ENCODE measurements at places on chromosomes 11 and 22.

DNA sequence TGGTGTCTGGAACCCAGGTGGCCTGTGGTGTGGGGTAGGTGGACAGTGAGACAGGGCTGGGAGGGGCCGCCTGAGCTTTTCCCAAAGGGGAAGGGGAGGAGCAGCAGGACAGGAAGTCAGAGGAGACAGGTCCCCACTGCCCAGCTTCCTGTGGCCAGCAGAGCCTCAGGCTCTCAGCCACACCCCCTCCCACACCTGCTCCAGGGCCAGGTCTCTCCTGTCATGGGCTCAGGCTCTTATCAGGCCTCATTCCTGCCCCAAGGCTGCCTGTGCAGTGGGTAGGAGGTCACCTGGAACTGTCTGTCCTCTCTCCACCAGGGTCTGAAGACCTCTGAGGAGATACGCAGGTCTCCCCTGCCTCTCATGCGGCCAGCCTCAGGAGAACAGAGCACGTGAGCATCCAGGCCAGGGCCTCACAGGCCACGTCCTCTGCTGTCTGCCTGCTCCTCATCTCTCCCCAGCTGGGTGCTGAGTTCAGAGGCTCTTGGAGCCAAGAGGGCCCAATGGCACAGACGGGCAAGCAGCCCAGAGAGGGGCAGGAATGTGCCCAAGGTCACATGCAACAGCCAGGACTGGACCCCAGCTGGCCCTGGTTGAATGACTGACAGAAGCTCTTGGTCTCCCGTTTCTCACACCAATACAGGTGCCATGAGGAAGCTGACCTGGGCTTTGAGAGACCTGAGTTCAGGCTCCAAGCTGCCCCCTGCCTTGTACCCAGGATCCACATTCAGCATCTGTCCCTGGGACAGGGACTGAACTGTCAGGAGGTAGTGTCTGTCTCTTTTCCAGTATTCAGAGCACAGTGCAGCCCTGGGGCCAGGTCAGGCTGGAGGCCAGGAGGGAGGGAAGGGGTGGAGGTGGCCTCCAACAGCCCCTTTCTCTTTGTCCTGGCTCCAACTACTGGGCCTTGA, 16.7 kb downstream of the STARD10 start:
- DNase-seq = no peak

GRCh38 chr11:56271092-56271491, 2.9 kb upstream of the OR5T1 start:
- no peak for DNase-seq

DNA sequence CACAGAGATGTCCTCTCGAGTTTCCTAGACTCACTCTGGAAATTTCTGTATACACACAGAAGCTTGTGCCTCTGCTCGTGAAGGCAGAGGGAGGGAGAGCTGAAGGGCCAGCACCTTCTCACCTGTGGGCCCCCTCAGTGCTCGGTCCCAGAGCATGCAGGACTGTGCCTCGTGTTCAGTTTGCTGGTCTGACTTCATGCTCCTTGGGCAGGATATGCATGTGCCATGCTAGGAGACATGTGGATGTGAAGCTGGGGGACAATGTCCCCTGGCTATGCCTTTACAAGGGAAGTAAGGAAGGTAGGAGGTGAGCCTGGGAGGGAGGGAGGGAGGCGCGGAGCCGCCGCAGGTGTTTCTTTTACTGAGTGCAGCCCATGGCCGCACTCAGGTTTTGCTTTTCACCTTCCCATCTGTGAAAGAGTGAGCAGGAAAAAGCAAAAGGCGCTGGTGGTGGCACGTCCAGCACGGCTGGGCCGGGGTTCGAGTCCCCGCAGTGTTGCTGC, 22.6 kb downstream of the NEAT1 start:
- no peak for DNase-seq

GRCh38 chr22:22478470-22478869, 30.1 kb downstream of the ZNF280B start:
- DNase-seq = no peak

- DNase-seq = no peak
Measured at GRCh38 chr11:9923280-9923679, 259.4 kb downstream of the SWAP70 start.

- DNase-seq = no peak
Measured at GRCh38 chr11:65891219-65892136, 1.0 kb downstream of the CCDC85B start.

DNA sequence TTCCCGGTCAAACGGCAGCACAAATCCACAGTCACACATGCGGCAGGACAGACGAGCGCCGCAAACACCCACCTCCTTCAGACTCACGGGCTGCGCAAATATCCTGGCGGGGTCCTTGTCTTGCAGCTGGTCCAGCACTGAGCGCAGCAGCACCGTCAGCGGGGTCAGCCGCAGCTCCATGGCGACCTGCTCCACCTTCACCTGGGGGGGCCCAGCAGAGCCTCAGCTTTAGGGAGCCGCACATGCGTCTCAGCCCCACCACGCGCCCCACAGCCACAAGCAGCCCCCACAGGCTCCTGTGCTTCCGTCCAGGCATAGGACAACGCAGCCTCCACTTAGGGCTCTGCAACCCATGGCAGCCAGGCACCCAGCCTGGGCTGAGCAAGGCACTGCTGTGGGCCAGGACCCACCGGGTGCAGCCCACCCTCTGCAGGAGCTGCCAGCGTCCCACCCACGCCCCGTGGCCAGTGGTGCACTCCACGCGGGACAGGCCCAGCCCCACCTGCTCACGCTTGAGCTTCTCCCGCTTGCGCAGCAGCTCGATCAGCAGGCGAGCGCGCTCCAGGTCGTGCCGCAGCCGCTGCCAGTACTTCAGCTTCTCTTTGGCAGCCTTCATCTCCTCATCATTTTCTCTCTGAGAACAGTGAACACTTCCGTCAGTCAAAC, 29.1 kb downstream of the BRD1 start:
- no peak for DNase-seq

- no peak for DNase-seq
Measured at GRCh38 chr11:11081288-11081687, 223.4 kb upstream of the ZBED5 start.

DNA sequence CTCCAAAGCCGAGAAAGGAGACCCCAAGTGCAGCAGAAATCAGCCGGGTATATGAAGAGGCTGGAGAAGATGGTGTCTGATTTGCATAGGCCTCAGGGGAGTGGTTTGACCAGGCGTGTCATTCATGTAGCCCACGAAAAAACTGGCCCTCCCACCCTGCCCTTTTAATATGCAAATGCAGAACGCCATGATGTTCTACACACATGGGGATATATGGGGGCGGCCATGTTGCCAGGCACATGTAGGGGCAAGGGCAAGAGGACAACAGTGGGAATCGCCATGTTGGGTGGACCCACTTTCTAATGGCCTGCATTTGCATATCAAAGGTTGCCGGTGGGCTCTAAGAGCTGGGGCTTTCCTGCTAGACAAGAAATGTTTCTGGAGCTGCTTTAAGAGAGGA, 86.4 kb downstream of the ISX start:
- no peak for DNase-seq

- no peak for DNase-seq
Measured at GRCh38 chr22:44405661-44406060, 92.4 kb downstream of the RTL6 start.

DNA sequence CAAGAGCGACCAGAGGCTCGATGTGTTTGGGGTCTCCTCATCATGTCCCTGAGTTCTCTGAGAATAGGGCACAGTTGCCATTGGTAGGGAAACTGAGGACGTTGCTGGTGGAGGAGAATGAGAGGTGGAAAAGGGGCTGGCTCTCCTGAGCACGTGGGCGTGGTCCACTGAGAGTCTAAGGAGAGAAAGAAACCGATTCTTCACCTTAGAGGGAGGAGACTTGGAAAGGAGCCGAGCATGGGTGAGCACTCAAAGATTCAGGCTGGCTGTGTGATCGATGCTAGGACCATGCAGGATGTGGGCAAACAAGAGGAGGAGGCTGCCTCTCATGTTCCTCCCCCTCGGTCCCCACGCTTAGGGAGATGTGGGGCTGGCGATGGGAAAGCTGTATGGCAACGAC, 19.8 kb upstream of the TLCD5 start:
- no peak for DNase-seq

DNA sequence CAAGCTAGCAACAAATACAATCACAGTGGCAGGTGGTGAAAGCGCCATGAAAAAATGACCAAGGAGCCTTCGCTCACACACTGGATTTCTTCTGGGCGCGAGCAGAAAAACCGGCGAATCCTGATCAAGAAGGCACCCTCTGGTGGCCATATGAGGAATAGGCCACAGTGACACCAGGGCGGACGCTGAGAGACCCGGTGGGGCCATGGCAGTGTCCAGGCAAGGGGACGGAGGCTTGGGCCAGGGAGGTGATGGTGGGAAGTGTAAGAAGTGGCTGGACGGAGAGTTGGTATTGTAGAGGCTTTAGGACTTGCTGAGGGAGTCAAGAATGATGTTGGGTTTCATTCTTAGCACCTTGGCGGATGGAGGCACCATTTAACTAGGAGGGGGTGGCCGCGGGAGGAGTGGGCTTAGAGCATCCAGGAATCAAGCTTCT, 16.9 kb upstream of the RAC2 start:
- no peak for DNase-seq

- DNase-seq = no peak
Measured at GRCh38 chr11:6258571-6259081, 1.0 kb upstream of the CCKBR start.

DNA sequence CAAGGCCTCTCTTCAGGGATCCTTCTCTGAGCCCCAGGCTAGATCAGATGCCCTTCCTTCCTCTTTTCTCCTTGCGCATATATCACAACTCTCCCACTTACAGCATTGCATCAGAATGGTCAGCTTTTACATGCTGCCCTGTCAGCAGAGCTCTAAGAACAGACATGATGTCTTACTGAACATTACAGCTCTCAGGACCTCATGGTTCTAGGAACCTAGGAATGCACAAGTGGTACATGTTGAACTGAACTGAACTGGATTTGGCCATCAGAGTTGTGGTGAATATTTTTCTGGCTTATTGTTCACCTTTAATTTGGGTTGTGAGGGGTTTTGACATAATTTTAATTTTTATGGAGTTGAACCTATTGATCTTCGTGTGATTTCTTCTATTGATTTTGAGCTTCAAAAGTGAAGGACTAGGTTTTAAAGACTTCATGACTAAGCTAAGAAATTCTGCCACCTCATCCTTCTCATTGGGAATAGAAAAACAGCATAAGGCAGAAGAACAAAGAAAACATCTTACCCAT, 37.7 kb upstream of the SPON1 start:
- DNase-seq = no peak

- no peak for DNase-seq
Measured at GRCh38 chr22:46023558-46023981, 46.6 kb upstream of the WNT7B start.

DNA sequence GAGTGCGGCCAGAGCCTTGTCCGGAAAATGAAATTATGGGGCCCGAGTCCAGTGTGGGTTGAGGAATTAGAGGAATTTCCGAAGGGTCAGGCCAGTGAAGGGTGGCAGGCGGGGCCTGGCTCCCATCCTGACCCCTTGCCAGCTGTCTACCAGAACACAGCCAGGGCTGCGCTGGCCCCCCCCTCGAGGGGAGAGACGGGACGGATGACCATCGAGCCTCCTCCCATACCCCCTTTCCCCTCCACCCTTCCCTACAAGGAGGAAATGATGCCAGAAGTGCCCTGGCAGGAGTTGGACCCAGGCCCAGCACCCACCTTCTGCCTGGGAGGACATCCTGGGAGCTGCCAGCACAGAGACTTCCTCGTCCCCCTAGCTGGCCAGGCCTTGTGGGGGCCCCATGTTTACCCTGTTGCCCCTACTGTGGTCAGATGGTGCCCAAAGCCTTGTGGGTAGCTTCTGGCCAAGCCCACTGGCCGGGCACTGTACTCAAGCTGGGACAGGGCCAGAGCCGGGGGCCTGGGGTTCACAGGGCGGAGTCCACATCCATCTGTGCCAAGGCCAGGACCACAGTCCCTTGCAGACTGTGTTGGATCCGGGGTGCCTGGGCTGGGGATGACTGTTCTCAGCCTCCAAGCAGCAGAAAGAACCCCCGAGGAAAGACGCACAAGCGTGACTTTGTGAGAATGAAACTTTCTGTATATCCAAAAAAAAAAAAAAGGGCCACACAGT, 20.8 kb downstream of the ARVCF start:
- DNase-seq = no peak

DNA sequence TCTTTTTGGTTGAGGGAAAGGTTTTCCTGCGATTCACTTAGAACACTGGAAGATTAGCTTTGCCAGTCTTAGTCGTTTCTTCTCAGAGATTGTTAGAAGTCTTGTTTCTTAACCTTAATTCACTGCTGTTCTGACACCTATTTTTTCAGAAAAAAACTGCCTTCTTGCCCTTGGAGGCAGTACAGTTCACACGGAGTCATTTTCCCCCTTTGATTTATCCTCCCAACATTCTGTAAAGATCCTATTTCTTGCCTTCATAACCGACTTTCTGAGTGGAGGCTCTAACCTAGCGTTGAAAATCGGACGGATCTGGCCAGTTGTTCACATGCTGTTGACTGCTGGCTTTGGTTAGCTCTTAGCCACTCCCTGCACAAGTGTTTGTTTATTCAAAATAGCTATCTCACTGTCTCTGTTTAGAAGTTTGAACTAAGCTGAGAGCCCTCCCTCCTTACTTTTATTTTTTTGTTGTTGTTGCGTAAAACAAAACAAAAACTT, 737 bp downstream of the BCL2L13 start:
- DNase-seq = no peak

GRCh38 chr11:120210626-120211521, at the start of gene OAF:
Gene OAF (plus strand): TSS chr11:120211032. CDS start chr11:120211280, 248 bp downstream.
- peak; percentile 30 for DNase-seq

GRCh38 chr11:128480665-128481064, 106.7 kb downstream of the ETS1 start:
- DNase-seq = no peak

DNA sequence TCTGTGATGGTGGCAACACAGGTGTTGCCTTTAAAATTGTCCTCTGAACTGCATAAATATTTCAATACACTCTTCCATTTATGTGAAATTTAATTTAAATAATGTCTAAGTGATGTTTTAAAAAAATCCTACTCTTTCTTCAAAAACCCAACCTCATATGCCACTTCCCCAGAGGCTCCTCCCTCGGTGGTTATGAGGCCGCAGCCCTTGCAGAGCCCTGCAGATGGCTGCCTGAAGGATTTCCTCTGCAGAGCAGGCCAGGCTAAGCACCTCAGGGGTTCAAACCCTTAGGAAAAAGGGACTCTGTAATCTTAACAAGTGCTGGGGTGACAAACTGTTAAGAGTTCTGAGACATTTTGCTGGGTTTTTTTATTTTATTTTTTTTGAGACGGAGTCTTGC, 25.2 kb downstream of the MORC2 start:
- DNase-seq = peak; percentile 59

DNA sequence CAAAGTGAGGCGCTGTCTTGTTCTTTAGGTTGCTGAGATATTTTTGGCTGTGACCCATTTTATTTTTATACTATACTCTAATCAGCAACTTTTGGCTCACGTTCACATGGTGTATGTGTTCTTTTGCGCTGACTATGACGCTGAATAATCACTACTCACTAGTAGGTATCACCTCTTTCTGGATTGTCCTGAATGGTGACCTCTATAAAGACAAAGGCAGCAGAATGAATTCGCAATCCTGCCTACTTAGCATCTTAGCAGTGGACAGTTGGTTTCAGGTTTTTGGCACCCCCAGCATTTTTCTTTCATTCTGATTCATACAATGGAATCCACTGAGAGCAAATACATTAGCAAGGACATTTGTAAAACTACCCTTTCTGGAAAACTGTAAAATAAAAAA, 351.3 kb downstream of the JRKL start:
- DNase-seq = no peak

- DNase-seq = no peak
Measured at GRCh38 chr22:48044487-48045060, 1282.1 kb downstream of the TBC1D22A start.
